ENCODE measurements at places on chromosomes 4 and X. TPM values are rescaled to one million over a fixed set of nuclear protein-coding genes. Genes with fewer than 3 reads are reported as not detected.

DNA sequence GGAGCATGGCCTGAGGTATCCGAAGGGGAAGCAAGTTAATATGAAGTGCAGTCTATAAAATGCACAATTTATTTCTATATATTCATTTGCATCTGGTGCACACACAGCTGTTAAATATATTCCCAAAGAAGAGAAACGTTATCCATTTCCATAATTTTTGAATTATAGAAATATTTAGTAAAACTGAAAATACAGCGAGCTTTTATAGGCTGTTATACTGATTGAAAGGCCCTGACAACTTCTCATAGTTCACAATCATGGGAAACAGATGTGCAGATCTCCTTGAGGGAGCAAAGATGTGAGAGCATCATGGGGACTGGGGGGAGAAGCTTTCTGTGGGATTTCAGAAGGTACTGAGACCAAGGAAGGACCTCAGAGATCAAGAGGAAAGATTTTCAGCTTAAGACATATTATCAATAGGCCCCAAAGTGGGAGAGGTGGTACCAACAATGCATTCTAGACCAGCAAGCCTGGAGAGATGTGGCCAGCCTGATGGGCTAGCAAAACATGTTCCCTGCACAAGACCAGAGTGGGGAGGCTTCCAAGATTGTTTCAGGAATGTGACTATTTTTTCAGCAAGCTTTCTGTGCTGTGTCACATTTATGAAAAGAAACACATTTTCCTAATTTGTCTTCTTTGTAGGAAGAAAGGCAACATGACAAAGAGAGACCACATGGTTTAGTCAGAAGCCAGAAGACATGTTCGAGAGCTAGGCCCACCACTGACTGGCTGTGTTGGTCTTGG, 256.0 kb upstream of the SFRP2 start:
- no peaks in the 10 kb centered on the region for H3K27me3 ChIP-seq
- no peaks in the 10 kb centered on the region for H3K4me1 ChIP-seq
- H3K27ac ChIP-seq = no peak overlapping the region
- no peaks in the 10 kb centered on the region for H3K36me3 ChIP-seq
- DNase-seq = no peak
- no peak overlapping the region for H3K4me3 ChIP-seq

DNA sequence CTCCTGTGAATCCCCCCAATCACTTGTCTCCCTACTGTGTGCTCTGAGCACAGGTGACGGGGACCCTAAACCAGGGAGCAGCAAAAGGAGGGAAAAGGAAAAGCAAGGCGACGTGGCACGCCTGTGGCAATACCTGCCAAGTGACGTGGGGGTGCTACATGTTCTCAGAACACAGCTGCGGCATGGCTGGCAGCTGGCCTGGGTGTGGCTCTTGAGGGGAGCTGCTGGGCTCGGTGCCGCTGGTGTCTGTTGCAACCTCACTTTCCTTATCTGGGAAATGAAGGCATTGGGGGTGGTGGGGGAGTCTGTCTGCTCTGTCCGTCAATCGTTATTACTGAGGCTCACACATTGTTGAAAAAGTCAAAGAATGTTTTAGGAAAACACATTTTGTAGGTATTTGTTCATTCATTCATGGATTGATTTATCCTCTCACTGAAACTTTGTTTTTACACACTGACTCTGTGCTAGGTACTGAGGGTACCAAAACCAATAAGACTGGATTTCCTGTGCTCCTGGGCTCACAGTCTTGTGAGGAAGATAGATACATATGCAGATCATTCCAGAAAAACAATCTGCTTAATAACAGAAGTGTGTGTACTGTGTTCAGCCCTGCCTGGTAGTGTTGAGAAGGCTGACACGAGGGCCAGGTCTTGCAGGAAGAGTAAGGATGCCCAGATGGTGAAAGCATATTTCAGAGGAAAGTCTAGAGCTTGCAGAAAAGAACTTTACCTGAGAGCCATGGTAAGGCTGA, 217.6 kb downstream of the PTTG2 start:
- DNase-seq = peak; percentile 78
- peaks cover 2% of the 10 kb centered on the region for H3K4me1 ChIP-seq
- H3K27me3 ChIP-seq = no peaks in the 10 kb centered on the region
- no peaks in the 10 kb centered on the region for H3K36me3 ChIP-seq

DNA sequence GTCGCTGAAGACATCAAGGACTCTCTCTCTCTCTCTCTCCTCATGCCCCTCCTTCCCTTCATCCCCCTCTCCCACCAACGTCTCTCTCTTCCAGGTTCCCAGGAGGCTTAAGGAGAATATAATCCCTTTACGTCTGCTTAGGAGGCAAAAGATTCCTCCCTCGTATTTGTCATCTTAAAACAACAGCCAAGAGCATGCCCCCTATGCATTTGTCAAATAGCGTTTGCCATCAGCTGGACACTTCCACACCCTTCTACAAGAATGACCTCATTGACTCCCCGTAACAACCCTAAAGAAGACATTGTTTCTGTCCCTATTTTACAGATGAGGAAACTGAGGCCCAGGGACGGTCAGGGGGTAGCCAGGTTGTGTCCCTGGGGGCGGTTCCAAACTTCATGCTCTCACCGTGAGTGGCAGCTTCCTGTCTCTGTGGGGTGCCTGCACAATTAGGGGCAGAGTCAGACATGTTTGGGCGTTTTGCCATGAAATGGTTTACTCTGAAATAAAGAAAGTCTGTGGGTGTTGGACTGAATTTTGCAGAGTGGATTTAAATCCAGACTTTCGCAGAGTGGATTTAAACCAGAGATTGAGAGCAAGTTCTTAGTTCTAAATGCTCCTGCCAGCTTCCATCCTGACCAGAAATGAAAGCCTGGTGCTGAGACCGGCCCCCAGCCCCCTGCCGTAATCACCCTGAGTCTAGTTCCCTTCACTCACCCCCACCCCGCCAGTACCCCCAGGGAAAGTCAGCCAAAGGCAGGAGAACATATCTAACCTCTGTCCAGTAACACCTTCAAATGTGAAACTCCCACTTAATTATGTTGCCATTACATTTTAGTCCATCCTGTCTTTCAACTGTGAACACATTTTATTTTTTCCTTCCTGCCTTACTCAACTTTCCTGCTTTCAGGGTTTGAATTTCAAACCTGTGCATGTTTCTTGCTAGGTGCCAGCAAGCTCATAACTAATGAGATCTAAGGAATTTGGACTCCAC, 44.3 kb upstream of the TBL1X start:
- no peaks in the 10 kb centered on the region for H3K36me3 ChIP-seq
- H3K4me1 ChIP-seq = no peaks in the 10 kb centered on the region
- H3K27me3 ChIP-seq = no peaks in the 10 kb centered on the region

Gene VBP1
- 21.4 TPM for polyA plus RNA-seq

Gene H2BW2
- polyA plus RNA-seq = not detected

DNA sequence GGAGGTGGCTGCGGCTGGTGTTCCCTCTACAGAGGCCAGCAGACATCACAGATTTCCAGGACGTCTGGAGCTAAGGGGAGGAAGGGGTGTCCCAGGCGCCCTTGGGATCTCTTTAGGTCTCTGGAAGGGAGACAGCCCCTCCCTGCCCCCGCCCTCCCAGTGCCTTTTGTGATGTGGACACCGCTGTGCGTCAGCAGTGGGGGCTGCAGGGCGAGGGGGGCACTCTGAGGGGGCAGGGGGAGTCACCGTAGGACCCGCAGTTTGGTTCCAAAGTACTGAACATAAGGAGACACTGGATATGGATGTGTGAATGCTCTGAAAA, 25.6 kb upstream of the MXD4 start:
- H3K27ac ChIP-seq = no peak overlapping the region
- H3K27me3 ChIP-seq = no peaks in the 10 kb centered on the region
- H3K36me3 ChIP-seq = no peaks in the 10 kb centered on the region
- DNase-seq = no peak

Gene EREG
- polyA plus RNA-seq = 0.07 TPM

All from heart right ventricle (tissue), 16 donors.